Ovary (tissue), 10 donors: ENCODE measurements at places on chromosomes 6 and 20. TPM values are rescaled to one million over a fixed set of nuclear protein-coding genes. Genes with fewer than 3 reads are reported as not detected.

DNA sequence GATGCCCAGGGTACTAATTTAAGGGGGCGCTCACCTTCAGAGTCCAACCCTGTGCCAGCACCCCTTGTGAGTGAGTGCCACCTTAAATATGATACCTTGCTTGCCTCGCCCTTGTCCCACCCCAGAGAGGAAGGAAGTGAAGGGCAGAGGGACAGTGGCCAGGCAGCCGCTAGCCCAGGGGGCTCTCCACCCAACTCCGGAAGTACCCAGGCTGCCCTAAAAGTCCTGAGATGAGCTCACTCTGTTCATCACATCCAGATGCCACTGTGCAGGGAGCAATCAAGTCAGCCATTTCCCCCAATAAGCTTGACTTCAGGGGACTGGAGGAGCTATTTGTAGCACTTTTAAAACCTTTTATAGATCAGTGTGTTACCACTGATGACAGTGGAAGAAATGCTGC lies 25.0 kb upstream of the STX16 start:
- DNase-seq, result no peak

The KCNK15 gene
- total RNA-seq, result 2.6 TPM

DNA sequence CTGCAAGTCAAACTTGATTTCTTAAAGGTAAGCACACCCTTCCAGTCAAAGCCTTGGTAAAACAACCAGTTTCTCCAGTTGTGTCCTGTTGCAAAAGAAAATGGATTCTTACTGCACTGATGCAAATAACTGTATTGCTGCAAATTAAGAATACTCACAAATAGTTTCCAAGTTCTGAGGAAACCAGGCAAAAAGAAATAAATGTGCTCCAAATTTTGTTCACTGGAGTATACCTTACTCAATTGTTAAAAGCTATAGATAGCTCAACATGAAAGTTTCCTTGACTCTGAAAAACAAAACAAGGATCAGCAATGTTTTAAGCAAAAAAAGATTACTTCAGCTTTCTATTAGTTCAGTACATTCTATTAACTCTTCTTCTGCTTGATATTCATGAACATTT lies 75.2 kb downstream of the SLC16A10 start:
- no peak for DNase-seq

DNA sequence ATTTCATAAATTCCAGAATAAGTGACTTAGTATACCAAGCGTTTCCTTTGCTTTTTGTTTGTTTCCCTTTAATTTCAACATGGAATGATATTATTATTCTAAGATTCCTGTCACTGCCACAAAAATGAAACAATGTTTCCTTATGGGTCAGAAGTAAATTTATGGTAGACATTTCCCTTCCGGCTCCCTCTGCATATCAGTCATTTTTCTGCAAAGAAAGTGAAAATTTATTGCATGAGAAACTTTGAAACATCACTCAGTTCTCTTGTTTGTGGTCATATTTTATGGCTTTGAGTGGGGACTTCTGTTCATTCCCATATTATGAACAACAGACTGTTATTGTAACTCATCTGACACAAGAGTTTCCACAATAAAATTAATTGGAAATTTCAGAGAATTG lies 97.8 kb downstream of the NKAIN2 start:
- DNase-seq, result no peak

DNA sequence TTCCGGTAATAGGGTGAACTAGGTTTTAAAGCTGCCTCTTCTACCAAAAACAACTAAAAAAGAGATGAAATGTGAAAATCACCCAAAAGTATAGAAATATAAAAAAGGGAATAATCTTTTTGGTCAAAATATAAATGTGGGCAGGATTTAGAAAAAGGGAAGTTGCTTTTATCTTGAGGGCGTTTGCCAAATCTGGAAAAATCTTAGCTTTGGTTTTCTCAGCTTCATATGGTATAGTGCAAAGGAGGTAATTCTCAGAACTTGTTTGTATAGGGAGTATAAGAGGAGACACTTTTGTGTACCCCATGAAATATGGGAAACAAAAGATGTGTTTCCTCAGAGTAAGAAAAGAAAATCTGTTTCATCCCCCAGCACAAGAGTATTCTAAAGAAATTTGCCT lies 54.2 kb upstream of the TRIM26 start:
- DNase-seq, result no peak

The CAP2 gene
- 16.6 TPM for total RNA-seq

The FAM83D gene
- total RNA-seq, result not detected

DNA sequence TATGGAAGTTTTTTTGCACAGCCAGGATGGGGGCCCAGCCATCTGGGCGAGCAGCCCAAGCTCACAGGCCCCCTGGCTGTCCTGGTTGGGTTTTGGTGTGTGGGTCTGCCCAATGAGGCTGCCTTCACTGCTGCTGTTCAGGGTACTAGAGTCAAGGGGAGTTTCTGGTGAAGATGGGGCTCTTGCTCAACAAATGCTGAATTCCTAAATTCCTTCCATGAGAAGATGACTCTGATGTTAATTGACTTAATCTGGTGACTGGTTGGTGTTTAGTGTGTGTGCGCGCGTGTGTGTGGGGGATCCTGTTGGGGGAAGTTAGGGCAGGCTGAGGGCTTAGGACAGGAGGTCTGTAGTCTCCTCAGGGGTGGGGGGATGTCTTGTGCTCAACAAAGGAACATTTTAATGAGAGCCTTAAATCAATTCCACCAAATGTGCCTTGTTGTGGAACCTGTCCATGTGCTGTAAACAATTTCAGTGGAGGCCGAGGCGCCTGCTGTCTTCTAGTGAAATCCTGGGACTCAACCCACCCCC lies 1.9 kb downstream of the PTK7 start:
- no peak for DNase-seq

DNA sequence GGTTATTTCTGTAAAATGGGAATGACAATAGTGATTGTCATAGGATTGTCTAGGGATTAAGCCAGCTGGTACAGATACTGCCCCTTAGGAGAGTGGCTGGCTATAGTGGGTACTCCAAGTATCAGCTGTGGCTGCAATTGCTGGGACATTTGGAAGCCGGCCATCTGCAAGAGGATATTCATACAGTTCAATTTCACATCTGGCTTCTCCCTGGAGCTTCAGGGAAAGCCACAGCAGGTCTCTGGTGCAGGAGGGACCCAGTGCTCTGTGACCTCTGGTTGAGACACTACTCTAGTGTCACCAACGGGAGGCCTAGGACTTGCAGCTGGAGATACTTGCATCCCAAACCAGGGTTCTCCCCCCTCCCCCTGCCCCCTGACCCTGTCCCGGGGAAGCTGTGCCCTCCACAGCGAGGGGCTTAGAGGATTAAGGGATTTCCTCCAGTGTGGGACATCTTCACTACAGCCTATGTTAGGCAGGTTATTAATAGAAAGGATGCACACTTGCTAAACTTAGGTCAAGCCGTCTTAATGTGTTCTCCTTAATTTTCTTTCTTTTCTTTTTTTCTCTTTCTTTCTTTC lies 2.7 kb downstream of the SLC2A10 start:
- no peak for DNase-seq

The ASIP gene
- total RNA-seq, result 18.7 TPM
